Activated naive CD8-positive, alpha-beta T cell treated with anti-CD3 and anti-CD28 coated beads, Interleukin-2, amount 50 U/mL, for 24 hours (primary cell): ENCODE measurements at places on chromosomes 12 and 14.
A peak's percentile ranks its signal among the peaks of the same experiment; 100 is the strongest.

- no peaks in the 10 kb centered on the region for H3K36me3 ChIP-seq
- peaks cover 10% of the 10 kb centered on the region for H3K27me3 ChIP-seq
- H3K27ac ChIP-seq, result no peak overlapping the region
- DNase-seq, result no peak
These were observed 304.1 kb upstream of the SSTR1 start for GRCh38 chr14:37903343-37904191.

- no peak overlapping the region for H3K27ac ChIP-seq
- no peaks in the 10 kb centered on the region for H3K27me3 ChIP-seq
- H3K36me3 ChIP-seq, result no peaks in the 10 kb centered on the region
- no peak overlapping the region for H3K4me3 ChIP-seq
- H3K4me1 ChIP-seq, result no peaks in the 10 kb centered on the region
- no peak for DNase-seq
These were observed 213.8 kb downstream of the SLC6A15 start for GRCh38 chr12:84698576-84699333.

GRCh38 chr14:91957876-91958313, 10.4 kb upstream of the FBLN5 start:
- H3K36me3 ChIP-seq, result no peaks in the 10 kb centered on the region
- H3K27me3 ChIP-seq, result peaks cover 3% of the 10 kb centered on the region
- no peak overlapping the region for H3K4me3 ChIP-seq

- H3K4me1 ChIP-seq, result peaks cover 67% of the 10 kb centered on the region
- H3K27me3 ChIP-seq, result no peaks in the 10 kb centered on the region
- H3K27ac ChIP-seq, result peak overlapping the region; percentile 36
- no peak for DNase-seq
- H3K4me3 ChIP-seq, result peak overlapping the region; percentile 48
- peaks cover 2% of the 10 kb centered on the region for H3K36me3 ChIP-seq
These were observed 113.6 kb downstream of the CHST11 start for GRCh38 chr12:104570174-104570907.

DNA sequence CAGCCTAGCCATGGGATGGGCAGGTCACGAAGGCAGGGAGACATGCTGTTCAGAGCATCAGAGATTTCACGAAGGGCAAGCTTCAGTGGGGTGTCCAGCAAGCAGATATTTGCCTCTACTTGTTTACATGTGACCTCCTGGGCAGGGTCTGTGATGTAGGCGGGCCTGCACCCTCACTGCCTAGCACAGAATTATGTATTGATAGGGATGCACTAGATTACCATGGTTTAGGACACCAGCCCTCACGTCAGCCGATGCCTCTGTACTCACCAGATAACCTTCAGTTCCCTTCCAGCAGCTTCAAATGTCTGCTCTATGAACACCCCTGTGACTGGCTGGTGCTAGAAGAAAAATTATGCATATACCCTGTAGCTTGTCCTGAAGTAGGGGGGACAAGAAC, 5.1 kb upstream of the EIF5 start:
- peaks cover 18% of the 10 kb centered on the region for H3K4me1 ChIP-seq
- DNase-seq, result no peak
- peaks cover under 1% of the 10 kb centered on the region for H3K36me3 ChIP-seq
- no peaks in the 10 kb centered on the region for H3K27me3 ChIP-seq
- no peak overlapping the region for H3K27ac ChIP-seq
- no peak overlapping the region for H3K4me3 ChIP-seq

GRCh38 chr14:68612049-68612448, 180.8 kb downstream of the ZFP36L1 start:
- no peak overlapping the region for H3K27ac ChIP-seq
- no peak for DNase-seq
- H3K27me3 ChIP-seq, result no peaks in the 10 kb centered on the region
- peaks cover 14% of the 10 kb centered on the region for H3K36me3 ChIP-seq

DNA sequence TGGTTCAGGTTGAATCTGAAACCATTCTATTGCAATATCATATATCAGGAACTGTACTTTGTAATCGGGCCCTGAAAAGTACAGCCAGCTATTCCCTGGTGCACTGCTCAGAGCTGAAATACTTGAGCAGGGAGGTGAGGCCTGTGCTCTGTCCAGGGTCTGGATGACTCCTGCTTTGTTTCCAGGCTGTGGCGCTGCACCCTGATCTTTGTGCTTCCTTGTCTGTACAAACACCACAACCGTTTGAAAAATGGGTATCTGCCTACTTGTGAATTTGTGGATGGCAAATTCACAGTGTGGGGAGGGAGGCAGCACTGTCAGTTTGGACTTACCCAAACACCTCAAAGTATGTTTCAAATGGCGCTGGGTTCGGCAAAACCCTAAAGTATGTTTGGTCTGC, 155.4 kb upstream of the FAR2 start:
- no peak overlapping the region for H3K4me3 ChIP-seq
- H3K4me1 ChIP-seq, result peaks cover 2% of the 10 kb centered on the region
- DNase-seq, result no peak
- H3K27me3 ChIP-seq, result peaks cover 5% of the 10 kb centered on the region

DNA sequence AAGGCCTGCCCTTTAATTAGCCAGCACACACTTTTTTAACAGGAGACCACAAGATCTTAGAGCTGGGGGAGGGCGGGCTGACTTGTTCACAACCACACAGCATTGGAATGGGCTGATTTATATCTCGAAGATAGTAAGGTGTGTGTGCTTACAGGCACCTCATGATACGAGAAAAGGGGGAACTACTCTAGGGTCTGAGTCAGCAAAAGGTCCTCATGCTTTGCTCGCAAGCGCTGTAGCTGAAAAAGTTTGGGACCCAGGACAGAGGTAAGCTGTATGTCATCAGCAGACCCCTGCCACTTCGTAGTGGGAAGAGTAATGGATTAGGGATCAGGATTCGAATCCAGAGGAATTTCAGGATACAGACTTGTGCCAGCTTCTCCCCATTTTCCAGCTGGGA, 88.9 kb upstream of the RBM19 start:
- H3K4me3 ChIP-seq, result no peak overlapping the region
- no peaks in the 10 kb centered on the region for H3K36me3 ChIP-seq
- H3K27ac ChIP-seq, result no peak overlapping the region
- H3K27me3 ChIP-seq, result no peaks in the 10 kb centered on the region
- no peaks in the 10 kb centered on the region for H3K4me1 ChIP-seq

GRCh38 chr14:64504897-64505794, 576 bp downstream of the ZBTB1 start:
- peak; percentile 85 for DNase-seq
- H3K4me3 ChIP-seq, result peak overlapping the region; percentile 93
- no peaks in the 10 kb centered on the region for H3K27me3 ChIP-seq
- peaks cover 69% of the 10 kb centered on the region for H3K4me1 ChIP-seq
- peak overlapping the region; percentile 99 for H3K27ac ChIP-seq

GRCh38 chr14:40123816-40124215, 691.6 kb upstream of the FBXO33 start:
- no peak overlapping the region for H3K27ac ChIP-seq
- DNase-seq, result no peak

DNA sequence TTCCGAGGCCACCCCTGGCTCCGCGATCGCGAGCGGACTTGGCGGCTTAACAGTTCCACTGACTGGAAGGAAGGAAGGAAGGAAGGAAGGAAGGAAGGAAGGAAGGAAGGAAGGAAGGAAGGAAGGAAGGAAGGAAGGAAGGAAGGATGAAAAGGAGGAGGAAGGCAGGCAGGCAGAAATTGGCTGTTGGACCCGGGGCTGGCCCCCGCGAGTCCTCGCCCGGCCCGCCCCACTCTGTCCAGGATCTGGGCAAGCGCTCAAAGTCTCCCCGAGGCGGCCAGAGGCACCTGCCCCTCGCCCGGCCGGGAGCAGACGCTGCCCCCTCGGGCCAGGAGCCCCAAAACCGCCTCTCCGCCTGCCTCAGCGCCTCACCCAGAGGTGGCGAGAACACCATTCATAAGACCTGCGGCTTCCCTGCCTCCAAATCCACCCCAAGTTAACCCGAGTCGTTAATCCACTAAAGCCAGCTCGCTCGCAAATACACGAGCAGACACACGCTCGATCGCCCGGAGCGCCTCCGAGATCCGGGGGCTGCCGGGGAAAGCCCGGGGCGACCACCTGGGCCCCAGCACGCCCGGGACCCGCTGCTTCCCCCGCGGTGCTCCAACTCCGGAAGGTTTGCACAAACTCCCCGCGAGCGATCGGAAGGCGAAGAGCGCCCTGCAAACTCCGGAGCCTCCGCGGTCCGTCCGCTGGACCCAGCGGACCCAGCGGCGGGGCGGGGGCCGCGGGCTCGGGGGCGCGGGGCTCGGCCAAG, 844 bp downstream of the DPF3 start:
- no peaks in the 10 kb centered on the region for H3K36me3 ChIP-seq
- peaks cover 65% of the 10 kb centered on the region for H3K27me3 ChIP-seq
- peaks cover 24% of the 10 kb centered on the region for H3K4me1 ChIP-seq
- peak; percentile 37 for DNase-seq

DNA sequence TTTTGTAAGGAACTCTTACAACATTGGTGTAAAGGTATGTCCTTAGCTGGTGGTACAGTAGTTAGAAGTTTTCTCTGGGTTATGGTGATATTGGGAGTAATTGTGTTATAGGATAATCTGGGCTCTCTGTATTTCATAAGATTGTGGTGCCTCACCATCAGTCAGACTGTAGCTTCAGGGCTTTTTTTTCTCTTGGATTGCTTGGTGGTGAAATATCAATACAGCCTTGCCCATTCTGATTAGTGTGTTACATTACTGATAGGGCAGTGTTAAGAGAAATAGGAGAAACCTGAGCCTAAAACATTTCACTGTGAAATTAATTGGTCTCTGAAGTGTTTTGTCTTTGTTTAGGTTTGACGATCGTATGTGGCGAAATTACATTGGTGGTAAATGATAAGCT, 71.0 kb downstream of the RCOR1 start:
- H3K4me1 ChIP-seq, result peaks cover 27% of the 10 kb centered on the region
- no peak overlapping the region for H3K27ac ChIP-seq
- no peaks in the 10 kb centered on the region for H3K36me3 ChIP-seq
- H3K4me3 ChIP-seq, result no peak overlapping the region

- H3K27me3 ChIP-seq, result peaks cover 14% of the 10 kb centered on the region
- H3K36me3 ChIP-seq, result no peaks in the 10 kb centered on the region
- no peak overlapping the region for H3K4me3 ChIP-seq
- H3K4me1 ChIP-seq, result no peaks in the 10 kb centered on the region
These were observed 83.6 kb upstream of the VASH1 start for GRCh38 chr14:76677534-76678145.

DNA sequence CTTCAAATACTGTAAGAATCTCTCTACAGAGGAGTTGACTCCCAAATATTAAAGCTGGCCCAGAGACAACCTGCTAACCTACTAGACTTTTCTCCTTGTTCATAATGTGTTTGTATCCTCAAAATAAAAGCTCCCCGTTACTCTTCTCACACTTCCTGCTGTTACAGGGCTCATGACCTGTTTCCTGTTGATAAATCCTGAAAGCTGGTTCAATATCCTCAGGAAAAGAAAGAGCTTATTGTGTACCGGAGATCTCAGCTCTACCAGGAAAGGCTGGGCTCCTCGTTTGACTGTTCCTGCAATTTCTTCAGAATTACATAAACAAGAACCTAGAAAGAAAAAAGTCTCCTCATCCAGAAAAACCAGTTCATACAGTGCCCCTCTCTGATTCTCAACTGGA, 30.8 kb downstream of the CLEC1A start:
- no peak overlapping the region for H3K4me3 ChIP-seq
- no peaks in the 10 kb centered on the region for H3K4me1 ChIP-seq
- no peak overlapping the region for H3K27ac ChIP-seq
- H3K36me3 ChIP-seq, result no peaks in the 10 kb centered on the region
- peaks cover 4% of the 10 kb centered on the region for H3K27me3 ChIP-seq

DNA sequence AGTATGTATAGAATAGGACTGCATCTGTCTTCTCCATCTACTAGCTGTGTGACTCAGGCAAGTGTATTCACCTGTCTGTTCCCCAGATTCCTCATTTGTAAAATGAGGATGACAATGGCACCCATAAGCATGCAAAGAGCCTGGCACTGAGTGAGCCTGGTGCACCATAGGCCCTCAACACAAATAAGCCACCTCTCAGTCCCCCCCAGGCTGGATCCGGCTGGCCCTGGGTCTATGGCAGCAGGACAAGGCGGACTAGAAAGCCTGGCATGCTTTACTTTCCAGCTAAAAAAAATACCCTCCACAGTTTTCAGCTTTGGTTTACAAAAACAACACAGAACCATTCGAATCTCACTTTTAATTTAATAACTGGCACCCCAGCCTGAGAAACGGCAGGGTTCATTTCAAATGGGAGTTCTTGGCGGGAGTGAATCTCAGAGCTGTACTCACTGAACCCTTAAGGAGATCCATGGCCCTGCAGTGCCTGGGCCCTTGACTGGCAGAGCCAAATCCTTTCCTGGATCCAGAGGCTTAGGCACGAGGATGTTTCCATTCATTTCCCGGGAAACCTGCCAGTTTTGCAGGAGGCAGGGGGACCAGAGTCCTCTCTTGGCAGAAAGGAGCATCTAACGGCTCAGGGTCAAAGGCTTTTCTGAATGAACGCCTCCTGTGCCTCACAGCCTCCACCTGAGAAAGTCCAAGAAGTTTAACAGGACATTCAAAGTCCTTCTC, 17.7 kb downstream of the SYNE3 start:
- H3K4me1 ChIP-seq, result peaks cover 74% of the 10 kb centered on the region
- DNase-seq, result no peak
- H3K4me3 ChIP-seq, result no peak overlapping the region

GRCh38 chr12:96225044-96225855, 31.1 kb downstream of the ELK3 start:
- H3K27me3 ChIP-seq, result no peaks in the 10 kb centered on the region
- H3K4me3 ChIP-seq, result no peak overlapping the region
- peaks cover 39% of the 10 kb centered on the region for H3K36me3 ChIP-seq

- H3K27ac ChIP-seq, result no peak overlapping the region
- peaks cover 35% of the 10 kb centered on the region for H3K4me1 ChIP-seq
- H3K27me3 ChIP-seq, result no peaks in the 10 kb centered on the region
- H3K4me3 ChIP-seq, result peak overlapping the region; percentile 81
- H3K36me3 ChIP-seq, result no peaks in the 10 kb centered on the region
These were observed 66.2 kb downstream of the CRADD start for GRCh38 chr12:93743229-93743998.

GRCh38 chr14:35258420-35258819, 33.8 kb upstream of the PSMA6 start:
- no peak overlapping the region for H3K4me3 ChIP-seq
- H3K27ac ChIP-seq, result no peak overlapping the region
- no peak for DNase-seq
- H3K36me3 ChIP-seq, result peaks cover 17% of the 10 kb centered on the region

DNA sequence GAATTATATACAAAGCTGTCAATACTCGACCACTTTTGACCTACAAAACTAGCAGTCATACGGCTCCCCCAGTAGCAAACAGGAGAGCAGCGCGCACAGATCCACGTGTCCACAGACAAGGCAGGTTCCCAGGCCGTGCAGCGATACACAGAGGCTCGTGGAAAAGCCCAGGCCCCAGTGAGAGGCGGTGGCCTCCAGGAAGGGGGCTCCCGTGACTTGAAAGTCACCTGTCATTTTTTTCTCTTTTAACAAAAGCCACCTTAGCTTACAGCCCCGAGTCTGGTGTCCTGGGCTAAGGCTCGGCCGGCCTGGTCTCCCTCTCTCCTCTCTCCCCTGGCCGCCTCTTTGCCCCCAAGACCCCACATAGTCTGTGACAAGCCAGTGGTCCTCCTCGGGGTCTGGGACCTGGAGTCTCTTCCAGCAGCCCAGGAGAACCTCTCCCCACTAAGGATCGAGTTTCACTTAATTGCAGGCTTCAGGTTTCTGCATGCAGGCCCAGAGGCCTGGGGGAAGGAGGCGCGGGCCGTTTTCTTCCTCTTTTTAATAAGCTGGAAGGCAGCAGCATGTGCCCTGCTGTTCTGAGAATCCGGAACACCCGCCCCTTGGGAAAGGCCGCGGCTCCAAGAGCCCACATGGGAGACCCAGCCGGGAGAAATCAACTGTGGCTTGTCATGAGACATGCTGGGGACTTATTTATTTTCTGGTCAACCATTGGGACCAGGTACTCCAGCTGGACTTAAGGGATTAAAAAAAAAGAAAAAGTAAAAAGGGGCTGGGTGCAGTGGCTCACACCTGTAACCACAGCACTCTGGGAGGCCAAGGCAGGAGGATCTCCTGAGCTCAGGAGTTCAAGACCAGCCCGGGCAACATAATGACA, 15.9 kb downstream of the NCOR2 start:
- H3K27ac ChIP-seq, result no peak overlapping the region
- H3K36me3 ChIP-seq, result no peaks in the 10 kb centered on the region
- H3K27me3 ChIP-seq, result no peaks in the 10 kb centered on the region
- H3K4me1 ChIP-seq, result peaks cover 84% of the 10 kb centered on the region
